ENCODE measurements at places on chromosomes 13 and 19.

DNA sequence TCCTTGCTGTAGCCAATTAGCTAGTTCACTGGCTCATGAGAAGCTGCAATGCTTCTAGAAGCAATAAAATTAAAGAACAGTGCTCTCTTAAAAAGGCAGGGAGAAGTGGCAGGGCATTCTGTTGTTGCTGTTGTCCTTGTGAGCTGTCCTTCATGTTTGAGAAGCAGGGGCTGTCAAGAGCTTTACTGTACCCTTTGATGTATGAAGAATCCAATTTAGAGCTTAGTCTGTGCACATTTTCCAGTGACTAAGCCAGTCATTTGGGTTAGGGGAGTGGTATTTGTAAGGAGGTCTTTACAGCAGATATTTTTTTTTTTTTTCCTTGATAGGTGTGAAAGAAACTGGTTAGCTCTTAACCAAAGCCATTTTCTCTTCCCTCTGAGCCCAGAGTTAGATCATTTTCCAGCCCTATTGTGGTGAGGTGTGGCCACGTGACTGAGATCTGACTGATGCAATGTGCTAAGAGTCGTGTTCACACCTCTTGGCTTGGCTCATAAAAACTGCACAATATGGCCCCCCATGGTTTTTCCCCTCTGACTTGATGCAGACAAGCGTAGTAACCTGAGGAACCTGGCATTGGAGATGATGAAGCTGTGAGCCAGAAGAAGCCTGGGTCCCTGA lies 309.6 kb upstream of the TMTC4 start:
- no peak for DNase-seq

DNA sequence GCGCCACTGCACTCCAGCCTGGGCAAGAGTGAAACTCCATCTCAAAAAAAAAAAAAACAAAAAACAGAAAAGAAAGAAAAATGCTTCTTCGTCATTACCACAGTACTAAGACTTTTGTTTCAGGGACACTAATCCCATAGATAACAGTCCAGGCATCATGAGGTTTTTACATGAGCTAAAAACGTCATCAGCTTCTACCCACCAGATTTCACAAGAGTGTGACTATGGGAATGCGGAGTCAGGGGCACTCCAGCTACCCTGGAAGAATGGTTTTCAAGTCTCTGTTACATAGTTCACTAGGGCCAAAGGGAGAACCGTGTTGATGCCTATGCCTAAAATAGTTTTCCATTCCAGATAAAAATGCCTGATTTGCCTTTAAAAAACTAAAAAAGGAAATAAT lies 33.2 kb downstream of the RAB20 start:
- no peak for DNase-seq

GRCh38 chr13:85724546-85725432 lies 74.4 kb downstream of the SLITRK6 start:
- DNase-seq: no peak

GRCh38 chr19:51714848-51715247 lies 8.9 kb downstream of the HAS1 start:
- no peak for DNase-seq
